ENCODE measurements at places on chromosomes 5 and 9.

- no peak for DNase-seq
Measured at GRCh38 chr9:642014-642413, 199.5 kb upstream of the DMRT1 start.

DNA sequence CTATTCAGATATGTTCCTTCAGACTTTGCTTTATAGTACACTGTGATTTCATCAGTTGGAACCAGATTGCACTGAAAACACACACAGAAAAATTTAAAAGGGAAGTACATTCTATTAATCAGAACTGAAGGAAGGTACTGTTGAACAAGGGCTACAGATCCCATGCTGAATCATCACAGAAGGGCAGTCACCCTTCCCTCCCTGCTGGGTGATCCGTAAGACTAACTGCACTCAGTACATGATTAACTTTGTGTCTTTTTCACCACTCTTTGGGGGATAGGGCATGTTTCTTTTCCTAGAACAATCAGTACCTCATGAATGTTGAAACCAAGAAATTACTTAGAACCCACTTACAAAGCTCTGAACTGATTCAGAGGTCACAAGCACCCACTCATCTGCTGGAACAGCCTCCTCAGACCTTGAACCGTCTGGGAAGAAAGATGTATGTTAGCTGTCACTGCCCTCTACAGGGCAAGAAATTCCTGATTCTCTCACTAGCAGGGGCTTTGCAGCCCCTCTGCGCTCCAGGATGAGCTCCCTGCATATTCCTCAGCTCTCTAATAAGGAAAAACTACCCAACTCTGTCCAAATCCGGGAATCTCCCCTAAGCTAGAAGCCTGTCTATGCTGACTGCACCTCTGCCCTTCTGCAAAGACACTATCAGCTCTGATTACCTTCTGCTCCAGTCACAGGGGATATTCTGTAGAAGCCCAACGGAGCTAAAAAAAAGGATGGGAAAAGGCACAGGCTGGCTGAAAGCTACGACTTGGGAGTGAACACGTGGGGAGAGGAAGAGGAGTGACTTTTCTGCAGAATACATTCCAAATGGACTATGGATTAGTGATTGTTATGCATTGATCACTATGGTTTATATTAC, 51.0 kb downstream of the IARS1 start:
- no peak for DNase-seq

DNA sequence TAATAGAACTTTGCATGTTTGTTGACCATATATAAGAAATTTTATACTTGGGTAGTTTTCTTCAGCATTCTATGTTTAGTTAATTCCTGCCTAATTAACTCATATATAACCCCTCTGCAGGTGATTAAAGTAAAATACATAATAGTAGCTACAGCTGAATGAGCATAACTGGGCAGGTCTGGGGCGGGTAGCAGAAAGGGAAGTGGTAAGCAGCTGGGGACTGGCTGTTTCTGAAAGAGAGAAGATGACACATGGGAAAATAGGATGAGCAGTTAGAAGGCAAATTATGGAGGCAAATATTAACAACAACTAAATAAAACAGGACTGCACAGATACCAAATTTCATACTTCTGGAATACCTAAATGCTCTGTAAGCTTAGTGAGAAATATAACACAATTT, 128.1 kb downstream of the CPLANE1 start:
- DNase-seq, result no peak

GRCh38 chr9:79289856-79290255, 281.9 kb upstream of the TLE4 start:
- DNase-seq, result no peak

GRCh38 chr5:122940890-122941289, 95.5 kb downstream of the SNX24 start:
- no peak for DNase-seq

DNA sequence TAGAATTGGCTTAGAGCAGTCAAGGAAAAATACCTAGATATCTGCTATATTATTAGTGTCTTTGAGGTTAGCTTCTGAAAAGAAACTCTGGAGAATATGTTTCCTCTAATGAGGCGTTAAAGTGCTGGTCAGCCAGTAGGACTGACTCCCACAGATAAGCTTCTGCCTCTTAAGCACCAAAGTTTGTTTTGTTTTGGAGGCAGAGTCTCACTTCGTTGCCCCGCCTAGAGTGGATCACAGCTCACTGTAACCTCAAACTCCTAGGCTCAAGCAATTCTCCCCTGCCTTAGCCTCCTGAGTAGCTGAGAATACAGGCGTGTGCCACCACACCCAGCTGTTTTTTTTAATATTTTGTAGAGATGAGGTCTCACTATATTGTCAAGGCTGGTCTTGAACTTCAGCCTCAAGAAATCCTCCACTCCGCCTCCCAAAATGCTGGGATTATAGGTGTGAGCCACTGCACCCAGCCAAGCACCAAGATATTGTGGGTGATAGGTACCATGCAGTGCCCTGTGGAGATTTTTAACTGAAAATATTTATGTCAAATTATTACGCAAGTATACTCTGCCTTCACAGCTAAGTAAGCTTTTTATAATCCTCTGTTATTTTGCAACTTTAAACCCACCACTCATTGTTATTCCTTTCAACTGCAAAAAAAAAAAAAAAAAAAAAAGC, 24.7 kb upstream of the TMEM171 start:
- no peak for DNase-seq

DNA sequence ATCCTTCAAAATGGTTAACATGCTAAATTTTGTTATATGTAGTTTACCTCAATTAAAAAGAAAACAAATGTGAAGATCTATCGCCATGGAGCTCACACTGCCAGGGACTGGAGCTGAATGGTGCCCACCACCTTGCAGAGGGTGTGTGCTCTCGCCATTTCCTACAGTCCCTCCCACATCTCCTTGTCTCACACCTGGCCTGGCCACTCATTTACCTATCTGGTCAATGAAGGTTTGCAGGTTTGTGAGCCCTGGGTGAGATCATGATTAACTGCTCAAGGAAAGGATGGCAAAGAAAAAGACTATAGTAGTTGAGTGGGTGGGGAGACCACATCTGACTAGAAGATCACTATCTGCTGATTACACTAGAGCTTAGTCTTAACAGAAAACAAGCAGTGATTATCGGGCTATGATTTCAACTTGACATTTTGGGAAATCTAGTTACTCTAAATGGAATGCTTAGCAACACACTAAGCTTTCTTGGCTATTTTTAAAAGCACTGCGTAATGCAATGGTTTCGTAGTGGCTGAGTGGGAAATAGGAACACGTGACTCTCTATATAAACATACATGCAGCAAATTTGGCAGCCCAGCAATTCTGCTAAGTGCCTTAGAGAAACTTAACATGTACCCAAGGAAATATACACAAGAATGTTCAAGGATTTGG, 27.3 kb downstream of the PUM3 start:
- DNase-seq, result no peak

DNA sequence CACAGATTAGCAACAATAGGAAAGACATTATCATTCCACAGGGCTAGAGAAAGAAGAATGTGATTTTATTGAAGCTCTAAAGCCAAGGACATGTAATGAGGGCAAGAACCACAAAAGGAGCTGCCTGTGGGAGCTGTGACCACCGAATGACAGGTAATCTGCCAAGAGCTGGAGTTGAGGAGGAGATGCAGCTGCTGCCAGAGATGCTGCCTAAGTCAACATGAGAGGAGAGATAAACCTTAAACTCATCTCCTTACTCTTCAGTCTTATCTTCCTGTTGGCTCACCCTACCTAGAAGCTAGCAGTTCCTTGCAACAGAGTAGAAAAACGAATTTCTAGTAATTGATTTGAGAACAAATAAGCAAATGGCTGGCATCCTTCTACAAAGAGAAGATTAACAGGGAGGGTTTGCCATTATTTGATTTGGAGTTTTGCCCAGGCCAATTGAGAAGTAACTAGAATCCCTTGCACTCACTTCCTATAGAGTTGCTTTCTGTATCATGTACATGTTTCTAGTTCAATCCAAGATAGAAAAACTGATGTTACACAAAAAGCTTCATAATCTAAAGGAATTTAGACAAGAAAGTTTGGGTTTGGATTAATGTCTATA, 539.2 kb downstream of the TLE1 start:
- DNase-seq, result no peak

- DNase-seq, result no peak
Measured at GRCh38 chr5:20572614-20573013, 584.6 kb upstream of the CDH18 start.

GRCh38 chr5:138305797-138306196, 25.8 kb downstream of the CDC25C start:
- DNase-seq, result no peak

DNA sequence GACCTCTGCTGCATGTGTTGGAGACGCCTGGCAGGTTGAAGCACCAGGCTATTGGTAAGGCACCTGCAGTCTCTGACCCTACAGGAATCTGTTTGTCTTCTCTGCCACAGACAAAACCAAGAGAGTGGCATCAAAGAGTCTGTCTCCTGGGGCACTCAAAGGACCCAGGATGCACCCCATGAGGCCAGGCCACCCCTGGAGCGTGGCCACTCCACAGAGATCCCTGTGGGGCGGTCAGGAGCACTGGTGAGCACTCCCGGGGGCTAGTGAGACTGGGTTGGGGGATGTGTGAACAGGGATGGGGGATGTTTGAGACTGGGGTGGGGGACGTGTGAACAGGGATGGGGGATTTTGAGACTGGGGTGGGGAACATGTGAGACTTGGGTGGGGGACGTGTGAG, 240.3 kb downstream of the CACNA1B start:
- no peak for DNase-seq

DNA sequence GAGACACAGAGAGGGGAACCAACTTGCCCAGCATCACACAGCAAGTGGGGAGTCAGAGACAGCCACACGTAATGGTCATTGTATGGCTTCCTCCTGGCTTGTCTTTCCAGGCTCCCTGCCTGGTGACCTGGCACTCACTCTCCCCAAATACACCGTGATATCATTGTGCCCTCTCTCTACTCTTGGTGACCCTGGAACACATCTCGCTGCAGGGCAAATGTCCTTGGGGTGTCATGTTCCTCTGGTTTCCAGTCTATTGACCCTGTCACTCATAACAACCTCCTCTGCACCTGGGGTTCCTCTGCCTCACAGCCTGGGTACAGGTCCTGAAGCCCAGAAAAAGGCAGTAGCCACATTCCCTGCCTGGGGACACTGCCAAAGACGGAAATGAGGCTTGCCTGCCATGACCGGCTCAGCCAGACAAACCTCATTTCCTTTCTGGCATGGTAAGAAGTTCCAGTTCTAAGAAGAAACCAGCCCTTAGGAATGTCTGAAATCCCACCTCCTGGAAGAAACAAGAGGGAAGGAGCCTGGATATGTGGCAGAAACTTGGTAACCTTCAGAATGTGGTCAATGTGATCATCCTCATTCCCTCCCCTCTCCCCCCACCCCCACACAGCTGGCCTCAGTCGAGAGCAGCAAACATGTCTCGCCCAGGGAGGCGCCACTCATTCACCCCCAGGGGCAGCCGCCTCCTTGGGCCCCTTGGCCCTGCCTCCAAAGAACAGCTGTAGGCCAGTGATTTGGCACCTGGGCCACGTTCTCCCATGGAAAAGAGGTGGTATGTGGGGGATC, 30.6 kb upstream of the SMU1 start:
- DNase-seq, result no peak

DNA sequence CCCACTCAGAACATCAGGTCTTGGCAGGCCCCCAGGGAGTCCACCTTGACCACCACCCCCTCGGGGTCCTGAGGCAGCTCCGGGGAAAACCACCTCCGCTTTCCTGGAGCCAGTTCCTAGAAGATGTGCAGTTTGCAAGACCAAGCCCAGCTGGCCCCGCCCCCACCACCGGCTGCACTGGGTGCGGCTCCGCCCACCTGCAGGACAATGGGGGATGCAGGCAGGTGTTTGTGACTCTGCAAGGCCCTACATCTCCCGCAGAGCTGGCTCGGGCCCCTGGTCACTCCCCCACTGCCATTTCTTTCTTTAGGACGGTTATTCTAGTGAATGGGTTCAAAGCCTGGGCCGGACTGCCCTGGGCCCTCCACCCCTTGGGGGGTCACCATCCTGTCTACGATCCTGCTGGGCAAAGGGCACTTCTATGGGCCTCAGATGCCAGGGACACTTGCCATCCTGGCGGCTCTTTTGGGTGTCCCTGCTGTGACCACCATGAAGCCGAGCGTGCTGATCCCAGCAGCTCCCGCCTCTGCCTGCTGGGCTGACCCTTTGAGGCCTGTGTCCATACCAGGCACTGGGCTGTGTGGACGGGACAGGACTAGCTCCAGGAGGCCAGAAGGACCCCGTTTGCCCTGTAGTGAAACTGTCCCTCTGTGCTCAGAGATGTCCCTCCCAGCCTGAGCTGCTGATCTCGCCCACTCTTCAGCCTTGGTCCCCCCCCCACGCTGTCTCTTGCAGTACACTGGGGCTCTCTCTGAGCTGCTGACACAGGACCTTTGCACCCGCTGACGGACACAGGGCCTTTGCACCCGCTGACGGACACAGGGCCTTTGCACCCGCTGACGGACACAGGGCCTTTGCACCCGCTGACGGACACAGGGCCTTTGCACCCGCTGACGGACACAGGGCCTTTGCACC, 5.9 kb upstream of the NACC2 start:
- DNase-seq, result peak; percentile 32

DNA sequence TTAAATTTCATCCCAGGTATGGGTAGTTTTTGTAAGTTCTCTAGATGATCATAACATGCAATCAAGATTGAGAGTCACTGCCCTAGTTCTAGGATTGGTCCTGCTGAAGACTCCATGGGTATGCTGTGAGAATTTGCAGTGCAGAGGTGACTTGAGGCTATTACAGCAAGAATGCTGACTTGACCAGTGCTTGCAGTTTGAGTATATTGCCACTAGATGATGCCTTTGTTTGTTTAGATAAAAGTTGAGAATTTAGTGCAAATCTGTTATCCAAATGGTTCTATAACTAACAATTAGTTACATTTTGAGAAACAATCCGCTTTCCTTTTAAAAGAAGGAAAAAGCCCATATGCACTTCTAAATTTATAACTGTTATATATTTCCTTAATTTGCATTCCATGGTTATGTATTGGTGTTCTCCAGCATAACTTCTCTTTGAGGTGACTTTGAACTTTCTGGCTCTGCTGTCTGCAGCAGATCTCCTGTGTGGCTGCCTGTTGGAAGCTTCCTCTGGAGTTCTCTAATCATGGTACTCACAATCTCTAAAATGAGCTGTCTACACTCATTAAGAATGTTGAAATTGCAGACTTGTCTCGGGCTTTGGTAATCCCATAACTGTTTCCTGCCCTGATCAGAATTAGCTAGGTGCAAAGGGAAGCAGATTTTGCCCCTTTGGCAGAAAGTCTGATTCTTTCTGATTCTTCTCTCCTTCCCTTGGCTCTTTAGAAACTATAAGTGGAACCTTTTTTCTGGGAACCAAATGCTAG, 24.9 kb downstream of the MELK start:
- no peak for DNase-seq

DNA sequence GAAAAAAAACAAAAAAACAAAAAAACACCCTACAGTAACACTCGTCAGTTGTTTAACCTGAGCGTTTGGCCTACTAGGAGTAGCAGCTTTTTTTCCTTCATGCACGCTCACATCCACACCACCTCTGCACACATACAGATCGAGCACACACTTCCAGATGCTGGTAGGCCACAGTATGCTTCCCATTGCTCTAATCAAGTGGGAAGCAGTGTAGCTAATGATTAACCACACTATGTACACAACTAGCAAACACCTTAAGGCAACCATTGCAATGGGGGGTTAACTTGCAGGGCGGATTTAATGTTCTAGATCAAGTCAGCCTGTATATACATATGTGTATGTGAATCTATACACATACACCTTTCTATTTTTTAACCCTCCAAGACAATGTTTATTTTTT, 65.5 kb upstream of the GLRX start:
- no peak for DNase-seq

Measured in activated CD4-positive, alpha-beta T cell treated with anti-CD3 and anti-CD28 coated beads for 48 hours (primary cell).